HL-60 (cell line): ENCODE measurements at places on chromosomes 4 and X.

- peak; percentile 53 for DNase-seq
These were observed 94.7 kb downstream of the SEL1L3 start for GRCh38 chr4:25767877-25768725.

DNA sequence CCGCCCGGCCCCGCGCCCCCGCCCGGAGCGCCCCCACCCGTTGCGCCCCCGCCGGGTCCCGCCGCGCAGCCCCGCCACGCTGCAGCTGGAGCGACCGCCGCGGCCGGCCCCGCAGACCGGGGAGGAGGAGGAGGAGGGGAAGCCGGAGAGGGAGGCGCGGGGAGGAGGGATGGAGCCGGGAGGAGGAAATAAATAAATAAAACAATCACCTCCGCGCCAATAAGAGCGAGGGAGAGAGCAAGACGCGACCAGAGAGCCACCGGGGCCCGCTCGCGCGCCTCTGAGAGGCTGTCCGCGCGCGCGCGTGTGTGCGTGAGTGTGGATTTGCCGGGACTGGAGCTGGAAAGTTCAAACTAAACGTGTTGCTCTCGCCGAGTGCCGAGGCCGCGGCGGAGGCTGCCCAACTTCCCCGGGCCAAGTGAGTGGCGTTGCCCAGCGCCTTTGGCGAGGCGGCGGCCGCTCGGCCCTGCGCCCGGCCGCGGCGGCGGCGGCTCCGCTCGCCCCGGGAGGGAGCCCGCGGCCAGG, 2184.4 kb upstream of the TENM3 start:
- DNase-seq = peak; percentile 49

- DNase-seq = no peak
These were observed 59.1 kb downstream of the PRPS1 start for GRCh38 chrX:107687445-107687844.

- no peak for DNase-seq
These were observed 32.7 kb downstream of the BST1 start for GRCh38 chr4:15735536-15735935.

DNA sequence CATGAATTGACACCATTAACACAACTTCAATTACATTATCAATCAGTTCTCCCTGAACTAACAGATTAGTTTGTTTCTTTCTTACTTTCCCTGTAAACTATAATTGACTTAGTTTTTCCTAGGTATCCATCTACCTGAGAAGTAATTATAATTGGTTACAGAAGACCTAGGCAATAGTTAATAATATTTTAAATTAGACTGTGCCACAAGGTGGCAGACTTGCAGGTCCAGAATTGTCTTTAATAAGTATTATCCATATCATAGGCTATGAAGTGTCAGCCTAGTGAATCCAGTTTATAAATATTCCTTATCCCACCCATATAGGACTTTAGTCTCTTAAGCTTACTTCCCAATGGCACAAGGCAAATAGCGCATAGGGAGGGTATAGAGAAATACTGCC, 48.9 kb upstream of the FAM47B start:
- no peak for DNase-seq

GRCh38 chrX:19887911-19888879, 795 bp upstream of the SH3KBP1 start:
- DNase-seq = peak; percentile 84
